ENCODE measurements at places on chromosomes 2 and 18.

DNA sequence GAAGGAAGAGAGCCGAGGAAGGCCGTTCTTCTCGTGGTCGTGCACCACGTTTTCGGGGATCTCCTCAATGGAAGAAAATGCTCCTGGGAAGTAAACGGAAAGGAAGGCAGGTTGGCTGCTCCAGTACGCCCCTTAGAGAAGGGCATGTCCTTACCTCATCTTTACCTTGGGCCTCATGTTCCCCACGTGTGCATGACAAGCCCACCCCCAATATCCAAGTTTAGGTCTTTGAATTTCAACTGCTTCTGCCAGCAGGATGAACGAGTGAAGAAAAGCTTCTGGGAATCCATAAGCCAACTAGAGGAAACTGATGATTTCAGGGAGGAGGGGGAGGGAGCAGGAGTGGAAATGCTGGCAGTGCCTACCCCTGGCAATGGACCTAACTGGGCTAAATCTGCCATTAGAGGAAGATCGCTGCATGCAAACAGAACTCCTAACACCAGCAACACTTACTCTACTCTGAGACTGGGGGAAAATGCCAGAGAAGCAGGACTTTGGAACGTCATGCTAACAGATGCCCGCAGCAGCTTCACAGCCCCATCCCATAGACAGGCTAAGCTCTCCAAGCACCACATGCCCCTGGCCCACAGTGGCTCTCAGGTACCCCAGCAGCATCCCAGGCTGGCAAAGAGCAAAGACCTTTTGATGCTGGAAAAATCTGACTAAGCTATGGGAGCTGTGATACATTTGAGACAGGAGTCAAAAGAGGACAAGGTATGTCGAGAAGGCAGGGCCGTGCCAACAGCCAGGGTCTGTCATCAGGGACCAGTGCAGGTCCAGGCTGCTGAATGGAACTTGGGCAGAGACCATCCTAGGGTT lies 21.7 kb downstream of the CHST10 start:
- no peak for DNase-seq

DNA sequence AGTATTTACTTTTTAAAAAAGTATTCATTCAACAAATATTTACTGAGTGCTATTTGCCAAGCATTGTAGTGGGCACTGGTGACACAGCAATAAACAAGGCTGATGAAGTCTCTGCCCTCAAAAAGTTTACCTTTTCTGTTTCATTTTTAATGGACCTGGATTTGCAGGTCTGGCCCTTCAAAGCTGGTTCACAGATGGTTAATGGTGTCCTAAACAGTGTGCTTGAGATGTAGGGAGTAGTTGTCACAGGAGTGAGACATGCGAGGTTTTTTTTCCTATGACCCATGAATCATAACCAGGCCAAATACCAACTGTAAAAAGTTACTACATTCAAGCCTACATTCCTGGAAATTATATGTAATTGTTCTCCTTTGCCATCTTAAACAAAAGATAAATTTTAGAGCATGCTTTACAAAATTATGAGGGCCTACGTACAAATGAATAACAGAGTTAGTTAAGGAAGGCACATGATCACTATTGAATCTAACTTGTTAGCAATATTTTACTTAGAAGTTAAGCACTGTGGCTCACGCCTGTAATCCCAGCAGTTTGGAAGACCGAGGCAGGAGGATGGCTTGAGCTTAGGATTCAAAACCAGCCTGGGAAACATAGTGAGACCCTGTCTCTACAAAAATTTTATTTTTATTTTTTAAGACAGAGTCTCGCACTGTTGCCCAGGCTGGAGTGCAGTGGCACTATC lies 223.9 kb downstream of the MBD5 start:
- no peak for DNase-seq

DNA sequence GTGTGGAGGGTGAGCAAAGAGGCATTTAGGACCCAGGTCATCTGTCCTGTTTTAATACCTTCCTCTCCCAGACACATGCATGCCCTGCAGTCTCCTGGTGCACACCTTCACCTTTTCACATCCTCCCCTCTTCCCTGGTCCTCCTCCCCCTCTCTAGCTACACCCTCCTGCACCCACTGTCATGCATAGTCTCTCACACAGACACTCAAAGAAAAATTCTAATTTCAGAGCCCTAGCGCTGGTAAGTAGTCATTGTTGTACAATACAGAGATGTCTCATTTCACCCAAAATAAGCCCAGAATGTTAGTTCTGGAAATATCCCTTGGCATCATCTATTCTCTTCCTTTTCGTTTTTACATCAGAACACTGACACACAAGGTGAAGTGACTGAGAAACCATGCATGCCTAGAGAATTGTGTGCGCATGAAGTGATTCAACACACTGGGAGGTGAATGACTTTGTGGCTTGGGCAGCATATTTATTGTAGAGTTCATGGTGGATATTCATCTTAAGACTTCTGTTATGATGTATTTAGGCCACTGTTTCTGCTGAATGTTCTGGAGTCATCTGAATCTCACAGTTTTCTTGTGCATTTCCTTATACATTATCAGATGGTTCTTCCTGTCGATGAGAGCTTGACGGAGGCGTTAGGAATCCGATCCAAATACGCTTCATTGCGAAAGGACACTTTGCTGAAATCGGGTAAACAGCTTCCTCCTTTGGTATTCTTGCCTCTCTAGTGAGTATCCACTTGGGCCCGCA lies 69.9 kb downstream of the COA5 start:
- DNase-seq, result no peak

DNA sequence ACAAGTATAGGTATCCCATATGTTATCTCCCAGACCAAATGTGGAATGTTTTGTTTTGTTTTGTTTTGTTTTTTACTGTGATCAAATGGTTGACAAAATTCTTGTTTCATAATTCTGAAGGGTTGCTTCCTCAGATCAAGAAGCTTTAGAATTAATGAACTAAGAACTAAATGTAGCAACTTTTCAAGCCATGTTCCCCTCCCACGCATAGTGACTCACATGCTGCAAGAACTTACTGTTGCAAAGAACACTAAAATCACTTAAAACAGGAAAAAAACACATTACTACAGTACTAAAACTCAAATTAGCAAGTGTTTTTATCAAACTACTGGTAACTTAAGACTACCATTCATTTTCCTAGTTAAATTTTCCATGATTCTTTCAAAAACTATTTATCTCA lies 30.6 kb downstream of the HNRNPLL start:
- DNase-seq, result no peak

DNA sequence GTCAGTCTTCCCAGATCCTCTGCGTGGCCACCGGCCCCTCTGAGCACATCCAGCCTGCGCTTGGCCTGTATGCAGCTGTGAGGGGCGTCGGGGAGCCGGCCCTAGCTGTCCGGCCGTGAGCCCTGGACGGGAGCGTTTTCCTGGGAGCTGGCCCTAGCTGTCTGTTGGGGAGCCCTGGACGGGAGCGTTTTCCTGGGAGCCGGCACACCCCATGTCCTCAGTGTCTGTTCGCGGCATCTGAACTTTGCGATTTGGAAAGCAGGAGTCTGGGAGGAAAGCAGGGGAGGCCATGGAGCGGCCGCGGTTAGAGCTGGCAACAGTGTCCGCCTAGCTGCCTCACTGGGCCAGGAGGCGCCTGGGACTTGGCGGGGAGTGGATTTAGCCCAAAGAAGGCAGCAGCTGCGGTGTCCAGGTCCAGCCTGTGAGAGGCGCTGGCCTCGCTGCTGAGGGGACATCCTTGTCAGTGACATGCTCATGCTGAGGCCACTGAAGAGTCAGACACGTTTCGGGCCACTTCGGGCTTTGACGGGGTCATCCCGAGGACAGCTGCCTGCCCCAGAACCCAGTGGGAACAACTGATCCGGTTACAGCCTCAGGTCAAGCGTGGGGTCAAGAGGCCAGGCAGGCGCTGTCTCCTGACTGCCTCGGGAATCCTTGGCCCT lies 75.8 kb downstream of the KCNG2 start:
- no peak for DNase-seq

GRCh38 chr18:63259567-63260379 lies 59.8 kb downstream of the BCL2 start:
- no peak for DNase-seq

DNA sequence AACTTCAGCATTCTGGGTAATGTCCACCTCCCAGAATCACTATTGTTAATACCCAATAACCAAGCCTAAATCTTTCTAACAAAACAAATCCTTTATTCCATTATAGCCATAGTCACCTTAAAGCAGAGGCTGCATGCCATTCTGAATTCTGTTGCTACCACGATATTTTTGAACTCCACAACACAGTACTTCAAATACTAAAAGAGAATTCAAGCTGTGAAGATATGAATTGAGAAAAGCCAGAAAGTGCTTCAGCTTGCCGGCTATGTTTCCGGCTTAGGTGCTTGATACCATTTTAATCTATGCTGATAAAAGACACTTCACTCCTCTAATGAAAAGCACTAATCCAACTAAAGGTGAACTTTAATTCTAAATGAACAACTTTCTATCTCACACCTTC lies 41.3 kb downstream of the GAREM1 start:
- no peak for DNase-seq

GRCh38 chr2:32882816-32883810 lies 63.6 kb upstream of the LTBP1 start:
- no peak for DNase-seq

DNA sequence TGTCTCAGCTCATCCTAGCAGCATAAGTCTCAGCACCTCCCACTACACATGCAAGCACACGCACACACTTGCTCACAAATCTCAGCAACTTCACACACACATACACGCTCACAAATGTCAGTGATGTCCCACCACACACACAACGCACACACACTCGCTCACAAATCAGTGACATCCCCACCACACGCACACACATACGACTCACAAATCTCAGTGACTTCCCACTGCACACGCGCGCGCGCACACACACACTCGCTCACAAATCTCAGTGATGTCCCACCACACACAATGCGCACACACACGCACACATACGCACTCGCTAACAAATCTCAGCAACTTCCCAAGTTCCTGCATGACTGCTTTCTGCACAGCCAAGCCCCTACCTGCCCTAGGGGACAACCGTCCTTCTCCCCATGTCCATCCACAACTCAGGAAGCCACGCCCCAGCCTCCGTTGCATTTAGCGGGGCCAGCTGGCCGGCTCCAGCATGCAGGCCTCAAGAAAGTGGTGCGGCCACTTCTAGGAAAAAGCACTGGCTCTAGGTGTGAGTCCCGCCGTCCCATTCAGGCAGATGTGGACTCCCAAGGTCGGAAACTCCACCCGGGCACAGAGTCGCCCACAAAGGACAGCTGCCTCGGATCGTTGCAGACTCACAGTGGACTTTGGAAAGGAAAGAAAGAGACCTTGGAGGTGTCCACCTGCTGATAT lies 180.1 kb upstream of the SALL3 start:
- no peak for DNase-seq

GRCh38 chr2:29360016-29360784 lies 245.0 kb downstream of the CLIP4 start:
- no peak for DNase-seq

DNA sequence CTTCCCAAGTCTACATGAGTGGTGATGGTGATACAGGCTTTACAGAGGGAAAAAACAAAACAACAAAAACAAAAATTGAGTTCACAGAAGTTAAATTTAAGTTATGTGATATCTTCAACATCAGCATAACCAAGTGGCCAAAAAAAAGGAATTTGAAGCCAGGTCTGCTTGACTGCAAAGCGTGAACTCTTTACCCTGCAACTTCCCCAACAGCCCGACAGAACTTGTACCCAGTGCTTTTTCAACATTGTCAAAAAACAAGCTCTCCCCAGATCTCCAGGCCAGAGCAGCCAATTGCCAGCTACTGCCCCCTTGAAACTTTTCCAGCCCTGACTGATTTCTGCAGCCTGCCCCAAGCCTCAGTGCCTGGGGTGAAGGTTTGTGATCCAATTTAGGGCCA lies 76.7 kb downstream of the RNF144A start:
- no peak for DNase-seq

- no peak for DNase-seq
Measured at GRCh38 chr18:44682871-44683221, 2.2 kb downstream of the SETBP1 start.

DNA sequence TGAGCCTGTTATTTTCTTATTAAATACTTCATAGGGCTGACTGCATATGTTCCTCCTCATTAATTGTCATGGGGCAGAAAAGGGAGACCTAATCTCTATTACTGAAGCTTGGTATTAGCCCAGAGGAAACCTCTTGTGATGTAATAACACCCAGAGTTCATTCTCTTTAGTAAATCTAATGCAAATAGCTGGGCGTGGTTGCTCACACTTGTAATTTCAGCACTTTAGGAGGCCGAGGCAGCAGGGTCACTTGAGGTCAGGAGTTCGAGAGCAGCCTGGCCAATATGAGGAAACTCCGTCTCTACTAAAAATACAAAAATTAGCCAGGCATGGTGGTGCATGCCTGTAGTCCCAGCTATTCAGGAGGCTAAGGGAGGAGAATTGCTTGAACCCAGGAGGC lies 14.7 kb downstream of the DAW1 start:
- DNase-seq, result no peak

- no peak for DNase-seq
Measured at GRCh38 chr18:21760321-21760720, 19.7 kb downstream of the MIB1 start.

DNA sequence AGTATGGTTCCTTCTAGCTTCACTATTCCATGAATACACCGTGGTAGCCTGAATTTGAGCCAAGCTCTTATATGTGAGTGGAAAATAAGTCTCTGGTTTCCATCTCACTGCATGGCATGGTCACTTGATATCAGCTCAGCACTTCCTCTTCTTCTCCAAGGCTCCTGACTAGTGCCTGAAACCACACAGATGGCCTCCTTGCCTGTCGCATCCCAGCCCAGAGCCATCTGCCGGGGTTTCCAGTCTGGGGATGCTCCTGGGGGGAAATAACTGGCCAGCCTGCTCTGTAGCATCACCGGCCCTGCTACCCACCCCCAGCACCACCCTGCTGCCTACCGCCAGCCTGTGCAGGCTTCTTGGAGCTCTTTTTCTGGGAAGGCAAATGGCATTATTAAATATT lies 7.7 kb upstream of the MARCHF4 start:
- DNase-seq, result no peak

- DNase-seq, result no peak
Measured at GRCh38 chr2:33395655-33396249, 80.7 kb upstream of the RASGRP3 start.

- no peak for DNase-seq
Measured at GRCh38 chr2:133511679-133512078, 56.6 kb downstream of the NCKAP5 start.

DNA sequence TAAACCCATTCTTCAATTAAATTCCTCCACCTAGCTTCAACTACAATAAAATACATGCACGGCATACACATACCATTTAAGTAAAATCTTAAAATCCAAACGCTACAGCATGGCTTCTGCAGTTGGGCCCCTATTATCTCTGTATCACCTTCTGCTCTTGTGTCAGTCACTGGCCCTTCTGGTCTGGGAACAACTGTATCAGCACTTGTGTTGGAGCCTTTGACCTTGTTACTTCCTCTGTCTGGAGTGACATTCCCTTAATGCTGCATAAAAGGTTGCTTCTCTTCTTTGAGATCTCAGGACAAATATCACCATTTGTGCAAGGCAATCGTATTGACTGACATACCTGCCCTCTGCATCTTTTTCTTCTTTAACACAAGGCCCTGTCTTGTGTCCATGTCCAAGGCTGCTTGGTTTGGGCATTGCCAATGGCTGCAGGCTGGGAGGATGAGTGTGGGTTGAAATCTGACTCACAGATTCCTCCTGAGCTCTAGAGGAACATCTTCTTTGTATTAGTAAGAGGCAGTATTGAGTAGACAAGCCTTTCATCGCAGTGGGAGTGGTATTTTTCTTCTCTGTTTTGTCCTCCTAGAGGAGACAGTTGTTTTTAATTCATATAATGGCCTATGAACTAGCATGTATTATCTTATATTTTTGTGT lies 267.8 kb upstream of the TRIB2 start:
- no peak for DNase-seq
